ENCODE measurements at places on chromosomes 2 and 18.

GRCh38 chr18:48933578-48934414, 17.0 kb downstream of the SMAD7 start:
- DNase-seq: no peak

GRCh38 chr2:104052356-104052755, 801.6 kb upstream of the POU3F3 start:
- no peak for DNase-seq

GRCh38 chr2:114046373-114046772, 156.5 kb downstream of the ACTR3 start:
- DNase-seq: no peak

DNA sequence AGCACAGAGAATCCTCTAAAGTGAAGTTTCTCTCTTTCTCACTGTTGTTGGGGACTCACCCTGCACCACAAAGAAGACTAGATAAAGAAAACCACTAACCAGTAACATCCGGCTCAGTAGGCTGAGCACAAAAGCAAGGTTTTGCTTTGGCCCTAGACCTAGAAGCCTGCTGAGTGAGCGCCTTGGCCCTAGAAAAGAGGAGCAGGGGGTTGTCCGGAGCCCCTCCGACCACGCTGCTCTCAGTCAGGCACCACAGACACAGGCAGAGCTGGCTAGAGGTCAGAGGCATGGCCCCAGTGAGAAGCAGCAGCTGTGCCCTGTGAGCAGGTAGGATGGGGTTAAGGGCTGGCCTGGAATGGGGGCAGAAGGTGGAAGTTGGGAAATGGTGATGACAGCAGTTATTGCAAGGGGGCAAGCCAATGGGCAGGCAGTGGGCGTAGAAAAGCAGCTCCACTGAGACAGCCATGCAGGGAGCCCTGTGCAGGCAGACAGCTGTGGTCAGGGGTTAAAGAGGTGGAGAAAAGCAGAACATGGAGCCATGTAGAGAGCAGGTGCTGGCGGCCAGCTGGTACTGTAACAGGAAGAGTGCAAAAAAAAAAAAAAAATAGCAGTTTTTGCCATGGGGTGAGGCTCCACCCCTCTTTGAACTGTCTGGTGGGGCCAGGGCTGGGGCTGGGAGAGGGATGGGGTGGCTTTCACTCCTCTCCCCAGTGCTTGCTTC, 36.9 kb upstream of the SLC14A1 start:
- DNase-seq: no peak

GRCh38 chr2:150387586-150388288, 99.7 kb downstream of the RND3 start:
- no peak for DNase-seq

All from HS-5 (cell line).